NCI-H2107 (cell line): ENCODE measurements at places on chromosomes 16 and 17.

DNA sequence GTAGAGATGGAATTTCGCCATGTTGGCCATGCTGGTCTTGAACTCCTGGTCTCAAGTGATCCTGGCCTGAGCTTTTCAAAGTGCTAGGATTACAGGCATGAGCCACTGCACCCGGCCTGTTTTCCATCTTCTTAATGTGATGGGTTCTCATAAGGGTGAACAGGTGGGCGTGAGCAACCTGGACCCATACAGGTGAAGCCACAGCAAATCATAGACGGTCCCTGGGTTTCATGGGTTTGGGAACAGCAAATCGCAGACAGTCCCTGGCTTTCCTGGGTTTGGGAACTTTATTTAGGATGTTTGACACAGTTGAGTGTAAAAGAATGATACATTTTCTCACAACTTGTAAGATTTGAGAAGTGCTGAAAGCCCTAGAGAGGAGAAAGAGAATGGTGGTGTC is 12.9 kb upstream of the MEIOB start:
- DNase-seq, result no peak

DNA sequence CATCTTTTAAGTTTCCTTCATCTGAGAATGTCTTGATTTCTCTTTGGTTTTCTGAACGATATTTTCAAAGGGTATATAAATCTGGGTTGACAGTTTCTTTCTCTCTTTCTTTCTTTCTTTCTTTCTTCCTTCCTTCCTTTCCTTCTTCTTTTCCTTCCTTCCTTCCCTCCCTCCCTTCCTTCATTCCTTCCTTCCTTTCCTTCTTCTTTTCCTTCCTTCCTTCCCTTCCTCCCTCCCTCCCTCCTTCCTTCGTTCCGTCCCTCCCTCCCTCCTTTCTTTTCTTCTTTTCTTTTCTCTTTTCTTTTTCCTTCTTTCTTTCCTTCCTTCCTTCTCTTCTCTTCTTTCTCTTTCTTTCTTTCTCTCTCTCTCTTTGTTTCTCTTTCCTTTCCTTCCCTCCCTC is 7.6 kb upstream of the KRT39 start:
- DNase-seq, result no peak

DNA sequence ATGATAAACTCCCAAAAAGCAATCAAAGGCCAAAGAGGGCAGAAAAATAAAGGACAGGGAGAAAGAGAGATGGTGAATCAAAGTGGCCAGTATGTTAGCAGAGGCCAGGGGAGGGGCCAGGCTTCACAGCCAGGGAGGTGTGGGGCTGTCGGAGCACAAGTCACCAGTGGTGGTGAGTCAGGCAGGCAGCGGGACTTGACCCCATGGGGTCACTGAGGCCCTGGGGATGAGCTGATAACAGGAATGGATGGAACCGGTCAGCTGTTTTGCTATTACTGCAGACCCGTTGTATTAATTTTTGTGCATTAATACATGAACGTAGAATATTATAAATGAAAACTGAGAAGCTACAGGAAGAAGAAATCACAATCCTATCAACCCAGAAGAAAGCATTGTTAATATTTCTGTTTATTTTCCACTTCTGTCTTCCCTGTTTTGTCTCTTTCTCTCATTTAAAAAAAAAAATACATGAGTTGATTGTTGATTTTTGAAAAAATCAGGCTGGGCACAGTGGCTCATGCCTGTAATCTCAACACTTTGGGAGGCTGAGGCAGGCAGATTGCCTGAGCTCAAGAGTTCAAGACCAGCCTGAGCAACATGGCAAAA is 106.9 kb downstream of the SOCS1 start:
- DNase-seq, result no peak

DNA sequence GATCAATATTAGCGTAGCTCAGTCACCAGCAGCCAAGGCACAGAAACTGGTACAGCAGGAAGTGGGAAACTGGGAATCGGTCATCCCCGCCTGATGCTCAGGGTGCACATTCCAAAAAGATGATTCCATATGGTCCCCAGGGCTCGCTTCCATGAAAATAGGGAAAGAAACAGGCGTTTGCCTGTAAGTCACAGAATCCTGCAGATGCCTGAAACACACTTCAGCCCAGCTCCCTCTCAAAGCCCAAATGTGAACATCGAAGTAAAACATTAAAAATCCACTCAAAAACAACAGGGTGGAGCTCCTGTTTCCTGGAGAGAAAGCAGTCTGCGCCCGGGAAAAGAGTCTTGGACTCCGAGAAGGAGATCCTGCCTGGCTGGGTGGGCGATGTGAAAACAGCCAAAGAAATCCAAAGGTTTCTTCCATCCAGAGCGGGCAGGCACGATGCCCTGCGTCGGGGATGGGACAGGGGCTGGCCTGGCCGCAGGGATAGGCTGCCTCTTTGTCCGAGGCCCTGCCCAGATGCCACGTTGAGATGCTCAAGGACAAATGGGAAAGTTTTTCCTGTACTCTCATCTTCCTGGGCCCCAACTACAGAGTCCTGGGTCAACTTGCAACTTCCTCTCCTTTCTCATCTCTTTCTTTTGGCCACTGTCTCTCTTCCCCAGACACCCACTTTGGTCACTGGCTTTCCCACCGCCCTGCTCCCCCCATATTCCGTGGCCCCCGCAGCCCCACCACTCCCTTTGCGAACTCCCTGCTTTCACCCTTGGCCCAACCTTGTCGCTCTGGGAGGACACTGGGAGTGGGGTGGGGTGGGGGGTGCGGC is 743 bp downstream of the WIPI1 start:
- DNase-seq, result no peak

GRCh38 chr16:64589836-64590235 is 532.0 kb downstream of the CDH11 start:
- no peak for DNase-seq

GRCh38 chr17:64255764-64256163 is 7.3 kb downstream of the TEX2 start:
- DNase-seq, result no peak

- DNase-seq, result no peak
Observed at GRCh38 chr17:15498107-15498506, 30.7 kb upstream of the CDRT4 start.

DNA sequence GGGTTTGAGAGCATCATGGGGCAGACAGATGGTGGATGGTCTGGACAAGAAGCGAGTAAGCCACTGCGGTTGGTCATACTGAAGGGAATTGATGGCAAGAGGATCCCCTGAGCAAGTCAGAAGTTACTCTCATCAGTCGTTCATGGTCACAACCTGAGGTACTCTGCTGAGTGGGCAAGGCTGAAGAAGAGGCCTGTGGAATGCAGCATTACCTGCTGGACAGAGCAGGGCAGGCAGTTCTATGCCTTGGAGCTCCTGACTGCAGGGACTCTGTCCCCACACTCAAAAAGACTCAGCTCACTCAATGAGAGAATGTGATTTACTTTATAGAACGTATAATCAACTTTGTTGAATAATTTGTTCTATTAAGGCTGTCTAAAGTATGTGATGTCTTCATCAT is 28.3 kb downstream of the ALDH3A2 start:
- no peak for DNase-seq

- DNase-seq, result no peak
Observed at GRCh38 chr17:3002538-3003295, 60.7 kb downstream of the OR1D5 start.

DNA sequence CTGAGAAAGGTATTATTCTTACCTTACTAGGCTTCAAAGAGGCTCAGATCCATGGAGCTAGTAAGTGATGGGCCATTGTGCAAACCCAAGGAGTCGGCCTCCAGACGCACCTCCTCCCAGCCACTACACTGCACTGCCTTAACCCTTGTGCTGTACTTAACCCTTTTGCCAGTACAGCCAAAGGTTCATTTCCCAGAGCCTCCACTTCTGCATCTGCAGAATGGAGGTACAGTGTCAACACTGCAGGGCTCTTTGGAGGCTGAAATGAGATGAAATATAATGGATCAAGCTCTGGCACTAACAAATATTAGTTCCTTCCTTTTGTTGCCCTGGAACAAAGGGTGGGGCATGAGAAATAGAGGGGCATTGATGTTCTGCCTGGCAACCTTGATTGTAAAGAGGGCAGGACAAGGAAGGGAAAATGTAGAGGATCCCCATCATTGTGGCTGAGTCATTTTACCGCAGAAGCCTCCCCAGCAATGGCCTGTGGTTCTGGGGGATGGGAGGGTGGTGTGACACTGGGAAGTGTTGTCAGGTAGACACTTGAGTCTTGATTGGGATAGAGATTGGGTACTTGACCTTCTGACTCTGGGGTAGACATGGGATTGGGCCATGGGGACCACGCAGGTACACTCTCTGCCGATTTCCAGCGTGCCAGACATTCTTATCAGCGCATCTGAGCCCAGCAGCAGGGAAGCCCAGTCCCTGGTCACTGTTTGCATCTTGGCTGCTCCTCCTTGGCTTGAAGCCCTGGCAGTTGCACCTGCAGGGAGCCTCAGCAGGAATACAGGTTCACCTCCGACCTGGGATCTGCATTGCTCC is 84.0 kb downstream of the MSI2 start:
- DNase-seq, result no peak

- no peak for DNase-seq
Observed at GRCh38 chr16:2990891-2991290, 10.6 kb upstream of the PKMYT1 start.

DNA sequence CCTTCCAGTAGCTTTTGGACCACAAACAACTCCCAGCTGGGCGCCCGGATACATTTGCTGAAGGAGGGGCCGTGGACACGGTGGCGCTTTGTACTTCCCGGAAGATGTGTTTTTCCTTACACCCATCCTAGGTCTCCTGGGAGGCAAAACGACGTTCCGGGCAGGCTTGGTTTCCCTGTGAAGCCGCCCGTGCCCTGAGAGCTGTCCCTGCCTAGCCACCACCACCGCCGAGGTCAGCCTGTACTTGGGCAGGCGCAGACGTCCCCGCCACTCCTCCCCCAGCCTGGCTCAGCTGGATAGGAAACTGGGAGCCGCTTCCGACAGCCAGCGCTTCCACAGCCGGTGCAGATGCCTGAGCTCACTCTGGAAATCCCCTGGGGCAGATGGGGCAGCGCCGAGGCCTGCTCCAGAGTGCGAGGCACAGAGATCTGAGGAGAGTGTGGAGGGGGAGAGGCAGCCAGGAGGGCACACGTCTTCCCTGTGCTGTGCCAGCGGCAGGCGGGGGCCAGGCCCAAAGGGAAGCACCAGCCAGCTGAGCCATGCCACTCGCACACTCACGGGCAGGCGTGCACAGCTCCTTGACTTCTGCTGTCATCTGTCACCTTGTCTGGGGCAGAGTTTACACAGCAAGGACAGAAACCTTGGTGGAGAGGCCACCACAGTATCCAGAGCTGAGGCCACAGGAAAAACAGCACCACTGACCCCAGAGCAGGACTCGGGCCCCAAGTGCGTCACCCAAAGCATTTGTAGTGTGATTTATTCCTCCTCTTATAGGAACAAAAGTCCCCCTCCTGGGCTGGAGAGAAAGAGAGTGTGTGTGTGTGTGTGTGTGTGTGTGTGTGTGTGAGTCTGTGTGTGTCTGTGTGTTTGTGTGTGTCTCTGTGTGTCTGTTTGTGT is 3.0 kb downstream of the RHBDF2 start:
- DNase-seq, result peak; percentile 65

DNA sequence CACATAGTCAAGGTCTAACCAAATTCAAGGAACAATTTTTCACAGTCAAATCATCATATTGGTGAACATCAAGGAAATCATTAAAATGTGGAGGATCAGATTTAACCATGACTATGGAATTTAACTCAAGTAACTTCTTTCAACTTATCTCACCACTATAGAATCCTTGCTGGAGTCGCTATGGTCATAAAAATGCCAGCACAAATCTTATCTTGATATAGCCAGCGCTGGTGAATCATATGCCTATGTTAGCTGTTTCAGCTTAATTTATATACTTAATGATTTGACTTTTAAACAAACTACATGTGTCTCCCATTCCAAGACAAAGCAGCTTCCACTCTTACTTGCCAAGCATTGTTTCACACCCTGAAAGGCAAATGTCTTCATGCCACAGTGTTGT is 416.4 kb downstream of the CDH11 start:
- DNase-seq, result no peak

DNA sequence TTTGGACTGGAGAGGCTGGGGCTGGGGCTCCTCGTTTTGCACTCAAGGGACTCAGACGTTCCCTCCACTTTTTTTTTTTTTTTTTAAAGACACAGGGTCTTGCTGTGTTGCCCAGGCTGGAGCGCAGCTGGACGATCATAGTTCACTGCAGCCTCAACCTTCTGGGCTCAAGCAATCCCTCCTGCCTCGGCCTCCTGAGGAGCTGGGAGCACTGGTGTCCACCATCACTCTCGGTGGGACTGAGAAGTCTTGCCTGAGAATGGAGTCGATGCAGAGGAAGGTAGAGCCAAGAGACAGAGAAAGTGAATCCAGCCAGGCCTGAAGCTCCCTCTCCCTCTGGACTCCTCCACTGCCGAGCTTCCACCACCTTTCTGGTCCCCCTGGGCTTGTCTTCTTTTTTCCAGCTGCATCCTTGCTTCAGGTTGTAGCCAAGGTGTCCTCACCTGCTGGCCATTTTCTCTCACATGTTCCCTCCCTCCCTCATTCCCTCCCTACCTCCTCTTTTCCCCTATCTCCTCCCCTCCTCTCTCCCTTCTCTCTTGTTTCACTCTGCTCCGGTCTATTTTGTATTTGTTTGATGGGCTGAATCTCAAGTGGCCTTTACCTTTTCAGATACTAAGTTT is 233.8 kb downstream of the SNX29 start:
- DNase-seq, result peak; percentile 18
